ENCODE measurements at places on chromosomes 1 and 21. TPM values are rescaled to one million over a fixed set of nuclear protein-coding genes. Genes with fewer than 3 reads are reported as not detected.

- no peak overlapping the region for H3K4me3 ChIP-seq
- H3K36me3 ChIP-seq, result peaks cover 2% of the 10 kb centered on the region
- H3K27me3 ChIP-seq, result no peaks in the 10 kb centered on the region
- no peak for DNase-seq
- no peak overlapping the region for H3K27ac ChIP-seq
- 0 out of 2 replicates have a peak, but pooled peaks cover 5% of the 10 kb centered on the region for H3K4me1 ChIP-seq
These were observed 41.6 kb upstream of the QSOX1 start for GRCh38 chr1:180112984-180113647.

DNA sequence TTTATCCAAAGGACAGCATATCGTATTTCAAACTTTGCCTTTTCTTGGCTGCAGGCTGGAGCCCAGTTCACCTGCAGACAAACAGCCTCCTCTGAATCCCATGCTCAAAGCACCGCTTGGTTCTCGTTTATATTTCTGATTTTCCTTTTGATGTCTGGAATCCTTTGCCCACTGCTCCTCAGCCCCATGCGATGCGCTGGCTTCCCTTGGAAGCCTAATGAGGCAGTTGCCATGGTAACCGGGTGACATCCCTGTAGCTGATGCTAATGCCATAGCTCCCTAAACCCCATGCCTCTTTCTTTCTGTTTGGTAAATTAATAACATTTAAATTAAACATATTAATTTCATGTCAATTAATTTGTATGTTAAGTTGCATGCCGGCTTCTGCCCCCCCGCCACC lies 327.1 kb downstream of the PRDM2 start:
- DNase-seq, result no peak
- no peaks in the 10 kb centered on the region for H3K27me3 ChIP-seq
- H3K27ac ChIP-seq, result no peak overlapping the region

Gene LEMD1
- not detected for total RNA-seq

Gene RIPK4
- total RNA-seq, result 25.4 TPM

Data from Caco-2 (cell line).